Hematopoietic multipotent progenitor cell treated with erythropoietin and hydrocortisone succinate and interleukin-3 and kit ligand, for 8 days (in vitro differentiated cells): ENCODE measurements at places on chromosomes 11 and 22.

DNA sequence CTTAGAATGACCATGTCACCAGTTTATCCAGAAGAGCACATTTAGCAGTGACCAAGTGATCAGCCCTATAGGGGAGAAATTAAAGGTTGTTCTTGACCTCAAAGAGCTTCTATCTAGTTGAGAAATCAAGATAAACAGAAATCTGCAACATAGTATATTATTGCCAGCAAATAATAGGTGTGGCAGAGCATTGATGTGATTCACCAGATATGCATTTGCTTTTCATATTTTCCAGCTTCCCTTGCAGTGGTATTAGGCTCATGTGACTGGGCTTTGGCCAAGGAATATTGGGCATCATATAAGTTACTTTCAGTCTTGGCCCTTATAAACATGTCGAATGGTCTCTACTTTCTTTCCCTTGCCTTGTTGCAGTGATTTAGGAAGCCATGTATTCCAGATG lies 34.5 kb downstream of the COMMD9 start:
- no peak for DNase-seq

DNA sequence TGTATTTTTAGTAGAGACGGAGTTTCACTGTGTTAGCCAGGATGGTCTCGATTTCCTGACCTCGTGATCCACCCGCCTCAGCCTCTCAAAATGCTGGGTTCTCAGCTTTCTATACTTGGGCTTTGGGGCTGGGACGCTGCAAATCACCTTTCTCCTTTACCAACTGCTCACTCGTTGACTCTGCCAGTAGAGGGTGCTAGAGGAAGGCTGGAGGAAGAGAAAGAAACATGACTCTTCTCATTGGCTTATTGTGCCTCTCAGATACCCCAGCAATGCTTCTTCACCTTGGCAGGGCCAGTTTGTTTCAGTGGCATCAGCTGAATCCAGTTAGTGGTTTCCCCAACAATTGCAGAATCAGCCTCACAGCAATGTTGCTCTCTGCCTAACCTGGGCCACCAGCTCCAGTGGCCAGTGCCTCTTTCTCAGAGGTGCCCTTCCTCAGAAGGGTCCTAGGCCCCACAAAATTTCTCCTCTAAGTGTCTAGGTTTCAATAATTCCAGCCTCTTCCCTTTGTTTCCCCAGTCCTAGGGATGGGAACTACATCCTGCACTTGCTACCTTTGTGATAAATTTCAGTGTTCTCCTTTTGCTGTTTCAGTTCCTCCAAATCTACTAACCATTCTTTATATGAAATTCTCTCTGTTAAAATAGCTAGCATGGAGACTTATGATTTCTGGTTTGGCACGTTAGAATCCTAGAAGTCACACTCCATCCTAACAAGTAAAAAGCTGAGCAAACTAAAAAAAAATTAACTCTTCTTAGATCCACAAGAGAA lies 71.5 kb upstream of the VSTM5 start:
- DNase-seq, result peak; percentile 87

- DNase-seq, result no peak
These were observed 136.9 kb downstream of the FAT3 start for GRCh38 chr11:92361551-92361950.

DNA sequence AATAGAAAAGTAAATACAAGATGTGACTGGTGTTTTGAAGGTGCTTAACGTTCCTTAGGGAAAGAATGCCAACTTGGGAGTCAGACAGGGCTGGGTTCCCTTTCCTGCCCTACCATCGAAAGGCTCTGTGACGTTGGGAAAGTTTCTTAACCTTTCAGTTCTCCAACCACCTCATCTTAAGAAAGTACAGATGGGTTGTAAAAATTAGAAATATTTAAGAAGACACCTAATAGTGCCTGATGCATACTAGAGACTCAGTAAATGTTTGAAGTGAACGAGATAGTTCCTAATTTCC lies 1.1 kb downstream of the GTPBP1 start:
- no peak for DNase-seq

DNA sequence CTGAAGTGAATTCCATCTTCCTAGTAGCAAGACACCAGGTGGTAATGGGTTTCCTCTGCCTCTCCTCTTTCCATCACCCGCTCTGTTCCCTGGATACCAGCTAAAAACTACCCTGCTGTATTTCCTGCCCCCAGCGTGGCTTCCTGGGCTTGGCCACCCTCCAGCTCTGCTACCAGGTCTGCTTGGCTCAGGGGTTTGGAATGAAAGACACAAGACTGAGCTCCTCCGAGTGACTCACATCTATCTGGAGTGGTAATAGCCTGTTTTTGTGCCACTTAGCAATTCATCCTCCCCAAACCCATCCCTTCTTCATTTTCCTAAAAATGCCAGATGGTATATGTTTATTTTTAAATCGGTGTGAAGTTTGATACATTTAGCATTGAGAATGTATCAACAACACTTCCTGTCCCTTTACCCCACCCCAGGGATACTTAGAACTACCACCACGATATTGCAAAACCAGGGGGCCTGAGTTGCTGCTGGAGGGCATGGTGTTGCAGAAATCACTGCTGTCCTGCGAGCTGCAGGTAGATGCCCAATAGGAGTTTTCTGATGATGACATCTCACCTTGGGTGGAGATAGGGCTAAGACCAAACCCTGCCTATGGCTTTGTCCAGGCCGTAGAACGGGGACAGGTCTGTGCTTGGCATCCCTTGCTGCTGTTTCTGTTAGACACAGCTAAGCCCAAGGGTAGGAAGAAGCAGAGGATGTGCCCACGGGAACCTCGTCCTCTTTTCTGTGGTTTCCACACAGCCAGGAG lies 7.5 kb upstream of the MICAL3 start:
- no peak for DNase-seq

DNA sequence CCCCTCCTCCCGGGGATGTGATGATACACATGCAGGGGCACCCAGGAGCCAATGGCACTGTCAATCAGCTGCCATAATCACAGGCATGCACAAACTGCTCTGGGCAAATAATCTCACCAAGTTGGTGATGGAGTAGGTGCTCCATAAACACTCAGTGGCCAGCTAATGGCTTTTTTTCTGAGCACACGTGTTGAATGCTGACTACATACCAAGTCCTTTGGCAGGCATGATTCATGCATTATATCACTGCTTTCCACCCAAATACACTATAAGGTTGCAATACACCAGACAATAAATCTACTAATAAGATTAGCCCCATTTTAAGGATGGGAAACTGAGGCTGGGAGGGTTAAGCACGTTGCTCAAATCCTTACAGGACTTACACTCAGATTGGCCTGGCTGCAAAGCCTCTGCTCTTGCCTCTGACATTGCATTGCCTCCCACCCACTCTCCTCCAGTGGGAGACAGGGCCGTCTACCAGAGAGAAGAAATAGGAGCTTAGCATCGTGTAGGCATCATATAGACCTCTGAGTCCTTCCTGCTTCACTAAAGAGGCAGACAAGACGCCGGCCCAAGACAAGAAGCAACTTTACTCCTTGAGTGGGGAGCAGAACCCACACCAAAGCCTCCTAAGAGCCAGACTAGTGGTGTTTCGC lies 32.7 kb upstream of the ACCSL start:
- no peak for DNase-seq

DNA sequence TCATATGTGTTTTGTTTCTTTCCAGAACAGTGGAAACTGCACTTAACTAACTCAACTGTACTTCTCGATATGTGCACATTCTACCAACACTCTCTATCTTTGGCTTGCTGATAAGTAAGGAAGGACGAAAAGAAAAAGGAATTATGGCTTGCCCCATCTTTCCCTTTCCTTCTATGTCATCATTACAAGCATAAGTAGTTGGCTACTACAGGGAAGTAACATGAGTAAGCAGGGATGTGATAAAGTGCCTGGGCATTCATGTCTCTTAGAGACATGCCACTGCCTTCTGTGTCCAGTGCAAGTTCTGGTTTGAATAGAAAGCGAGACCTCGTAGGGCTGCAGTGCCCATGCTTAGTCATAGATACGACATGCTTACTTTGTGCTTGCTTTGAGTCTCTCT lies 342.5 kb downstream of the ETS1 start:
- DNase-seq, result no peak
